ENCODE measurements at places on chromosomes 4 and X. TPM values are rescaled to one million over a fixed set of nuclear protein-coding genes. Genes with fewer than 3 reads are reported as not detected.
A peak's percentile ranks its signal among the peaks of the same experiment; 100 is the strongest.

GRCh38 chr4:48332661-48333060 lies 8.7 kb upstream of the SLAIN2 start:
- DNase-seq, result no peak

DNA sequence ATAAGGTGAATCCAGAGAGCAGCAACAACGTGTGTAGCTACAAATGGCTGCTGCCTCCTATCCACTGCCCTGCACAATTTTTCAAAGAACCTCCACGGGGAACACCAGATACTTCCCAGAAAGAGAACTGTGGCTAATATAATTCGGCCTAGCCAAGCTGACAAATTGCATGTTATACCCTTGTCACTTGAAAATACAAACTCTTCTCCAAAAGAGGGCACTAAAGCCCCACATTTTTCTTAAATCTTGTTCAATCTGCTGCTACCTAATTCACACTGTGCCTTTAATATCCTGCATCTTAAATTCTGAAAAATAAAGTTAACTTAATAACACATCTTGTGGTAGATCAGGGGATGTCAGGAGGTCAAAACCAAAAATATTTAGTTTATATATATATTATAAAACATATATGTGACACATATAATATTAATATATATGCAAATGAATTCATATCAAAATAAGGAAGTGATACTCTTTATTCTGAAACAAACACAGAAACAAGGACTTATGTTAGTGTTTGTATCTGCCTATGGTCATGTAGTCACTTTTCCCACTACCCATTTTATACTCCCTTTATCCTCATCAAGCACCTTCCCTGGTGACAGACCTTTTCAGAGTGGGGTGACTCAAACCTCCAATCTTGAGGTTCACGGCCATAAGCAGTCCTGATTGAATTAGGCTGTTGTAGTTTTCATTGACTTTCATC lies 24.1 kb downstream of the CT45A1 start:
- DNase-seq, result no peak

The FAM184B gene
- 7.7 TPM for polyA plus RNA-seq

DNA sequence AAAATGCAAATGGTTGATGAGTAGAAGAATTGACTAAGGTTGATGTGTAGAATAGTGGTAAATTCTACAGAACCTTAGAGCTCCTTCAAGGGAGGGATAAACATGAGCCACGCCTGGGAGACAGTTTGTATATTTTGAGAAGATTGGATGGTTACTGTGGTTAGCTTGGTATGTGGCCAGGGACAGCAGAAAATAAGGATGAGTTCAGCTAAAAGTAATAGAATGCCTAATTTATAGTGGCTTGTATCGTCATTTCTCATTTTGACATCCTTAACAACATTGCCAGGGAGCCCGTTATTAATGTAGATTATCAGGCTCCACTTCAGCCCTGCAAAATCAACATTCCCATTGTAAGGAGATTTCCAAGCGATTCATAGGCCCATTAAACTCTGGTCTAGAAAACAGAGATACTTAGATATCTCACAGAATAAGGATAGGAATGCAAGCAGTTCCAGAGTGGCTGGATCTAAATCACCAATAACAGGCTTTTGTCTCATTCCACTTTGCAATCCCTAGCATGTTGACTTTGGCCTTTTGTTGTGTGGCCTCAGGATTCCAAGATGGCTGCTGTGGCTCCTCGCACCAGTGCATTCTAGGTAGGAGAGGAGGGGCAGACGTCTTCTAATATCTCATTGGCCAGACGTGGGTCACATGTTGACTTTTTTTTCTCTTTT lies 6.4 kb upstream of the PTTG2 start:
- no peak for DNase-seq

- no peak for DNase-seq
These were observed 10.2 kb upstream of the PRKG2 start for GRCh38 chr4:81225252-81225651.

- no peak for DNase-seq
These were observed 108.3 kb upstream of the TAPT1 start for GRCh38 chr4:16334601-16335000.

DNA sequence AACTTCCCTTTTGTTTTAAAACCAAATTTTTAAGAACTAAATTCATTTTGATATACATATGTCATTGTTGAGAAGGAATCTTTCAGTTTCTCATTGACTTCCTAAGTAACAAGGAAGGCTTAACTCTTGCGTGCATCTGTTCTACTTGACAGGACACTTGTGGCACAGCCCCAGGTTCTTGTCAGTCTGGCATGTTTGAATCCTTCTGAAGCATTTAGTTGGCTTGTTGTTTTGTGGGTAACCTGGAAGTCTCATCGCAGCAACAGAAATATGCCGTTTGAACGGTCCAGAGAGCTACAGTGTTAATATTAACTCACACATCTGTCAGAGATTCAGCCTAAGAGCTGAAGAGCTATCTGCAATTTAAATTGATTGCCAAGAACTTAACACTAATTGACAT lies 76.0 kb downstream of the GLRA3 start:
- DNase-seq, result no peak

The TCEAL3 gene
- polyA plus RNA-seq, result 9.4 TPM

DNA sequence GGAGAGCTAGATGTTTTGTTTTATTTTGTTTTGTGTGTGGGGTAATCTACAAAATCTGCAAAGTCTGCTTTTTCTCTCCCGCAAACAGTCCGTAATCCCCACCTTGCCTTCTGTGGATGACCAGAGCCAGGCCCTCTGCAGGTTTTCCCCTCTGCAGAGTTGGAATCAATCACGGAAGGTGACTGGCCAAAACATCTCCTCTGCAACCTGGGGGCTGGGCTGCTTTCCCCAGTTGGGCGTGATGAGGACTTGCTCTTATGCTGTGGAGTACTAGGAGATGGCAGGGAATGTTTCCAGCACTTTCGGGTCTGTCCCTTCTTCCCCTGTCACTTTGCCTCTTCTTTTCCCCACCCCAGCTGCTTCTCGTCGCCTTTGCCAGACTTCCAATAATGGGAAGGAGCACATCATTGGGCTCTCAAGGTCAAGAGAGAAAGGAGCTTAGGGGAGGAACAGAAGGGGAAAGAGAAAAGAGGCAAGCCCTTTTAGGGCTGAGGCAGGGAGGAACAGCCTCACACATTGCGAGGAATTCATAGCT lies 1.1 kb downstream of the TMEM35A start:
- no peak for DNase-seq

DNA sequence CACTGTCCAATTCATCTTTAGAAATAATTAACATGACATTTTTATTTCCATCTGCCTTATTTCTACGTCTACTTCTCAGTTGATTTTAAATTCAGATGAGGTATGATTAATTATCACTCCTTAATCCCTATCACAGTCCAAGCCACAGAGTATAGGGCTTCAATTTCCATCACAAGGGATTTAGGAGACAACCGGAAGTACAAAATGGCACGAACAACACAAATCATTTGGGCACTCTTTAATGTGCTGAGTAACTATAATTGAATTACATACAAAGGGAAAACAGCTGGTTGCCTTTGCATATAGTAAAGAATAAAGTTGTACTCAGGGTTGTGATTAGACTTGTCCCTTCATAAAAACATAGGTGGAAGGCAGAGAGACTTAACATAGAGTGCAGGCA lies 290.4 kb upstream of the MAGEB16 start:
- no peak for DNase-seq

DNA sequence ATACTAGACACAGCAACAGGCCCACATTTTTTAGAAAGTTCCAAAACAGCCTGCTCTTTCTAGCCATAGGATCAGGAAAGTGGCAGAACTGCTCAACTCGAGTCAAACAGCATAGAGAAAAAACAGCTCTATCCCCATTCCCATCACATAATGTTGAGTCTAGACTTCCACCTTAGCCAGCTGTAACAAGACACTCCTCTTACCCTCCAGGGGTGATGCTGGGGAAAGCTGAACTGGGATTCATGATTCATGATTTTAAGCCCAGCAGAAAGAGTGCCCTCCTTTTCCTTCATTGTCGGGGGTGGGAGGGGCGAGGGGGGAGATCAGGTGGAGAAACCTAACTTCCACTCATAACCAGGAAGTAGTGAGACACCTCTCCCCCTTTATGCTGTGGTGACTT lies 86.1 kb downstream of the CENPC start:
- no peak for DNase-seq

DNA sequence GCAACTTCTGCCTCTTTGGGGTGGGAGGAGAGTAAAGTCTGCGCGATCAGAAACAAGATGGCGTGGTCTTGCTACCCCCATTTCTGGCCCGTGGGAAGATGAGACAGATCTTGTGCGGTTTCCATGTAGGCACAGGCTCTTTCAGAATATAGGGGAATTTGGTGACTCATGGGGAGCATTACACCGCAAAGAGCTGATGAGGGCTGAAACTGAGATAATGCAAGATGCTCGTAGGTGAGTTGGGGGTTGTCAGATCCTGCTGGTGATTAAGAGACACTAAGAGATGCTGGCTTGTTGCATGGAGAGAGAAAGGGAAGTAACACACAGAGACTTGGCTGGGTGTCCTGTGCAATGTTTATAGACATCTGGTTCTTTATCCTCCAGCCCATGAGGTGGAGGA lies 1.5 kb downstream of the EVC start:
- DNase-seq, result no peak

- no peak for DNase-seq
These were observed 25.6 kb upstream of the TCEANC start for GRCh38 chrX:13627306-13627705.

GRCh38 chr4:86481440-86481839 lies 112.7 kb upstream of the PTPN13 start:
- DNase-seq, result no peak

The TLR6 gene
- polyA plus RNA-seq, result 1.0 TPM

GRCh38 chr4:86264241-86264640 lies 95.6 kb downstream of the MAPK10 start:
- DNase-seq, result no peak

DNA sequence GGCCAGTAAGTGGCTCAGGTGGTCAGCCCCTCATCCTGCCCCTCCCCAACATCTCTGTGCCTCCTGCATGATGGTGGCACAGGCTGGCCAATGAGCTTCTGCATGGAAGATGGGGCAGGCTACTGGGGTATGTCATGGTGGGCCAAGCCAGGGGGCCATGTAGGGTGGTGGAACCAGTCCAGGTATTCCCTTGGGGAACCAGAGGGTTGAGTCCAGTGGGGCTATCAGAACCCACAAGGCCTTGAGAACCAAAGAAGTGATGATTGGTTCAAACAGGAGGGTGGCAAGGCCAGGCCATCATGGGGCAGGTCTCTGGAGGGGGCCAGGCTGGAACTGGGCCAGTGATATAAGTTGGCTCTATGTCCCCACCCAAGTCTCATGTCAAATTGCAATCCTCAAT lies 18.8 kb upstream of the PPP2R2C start:
- DNase-seq, result no peak

GRCh38 chr4:150950657-150951288 lies 64.3 kb downstream of the LRBA start:
- no peak for DNase-seq

DNA sequence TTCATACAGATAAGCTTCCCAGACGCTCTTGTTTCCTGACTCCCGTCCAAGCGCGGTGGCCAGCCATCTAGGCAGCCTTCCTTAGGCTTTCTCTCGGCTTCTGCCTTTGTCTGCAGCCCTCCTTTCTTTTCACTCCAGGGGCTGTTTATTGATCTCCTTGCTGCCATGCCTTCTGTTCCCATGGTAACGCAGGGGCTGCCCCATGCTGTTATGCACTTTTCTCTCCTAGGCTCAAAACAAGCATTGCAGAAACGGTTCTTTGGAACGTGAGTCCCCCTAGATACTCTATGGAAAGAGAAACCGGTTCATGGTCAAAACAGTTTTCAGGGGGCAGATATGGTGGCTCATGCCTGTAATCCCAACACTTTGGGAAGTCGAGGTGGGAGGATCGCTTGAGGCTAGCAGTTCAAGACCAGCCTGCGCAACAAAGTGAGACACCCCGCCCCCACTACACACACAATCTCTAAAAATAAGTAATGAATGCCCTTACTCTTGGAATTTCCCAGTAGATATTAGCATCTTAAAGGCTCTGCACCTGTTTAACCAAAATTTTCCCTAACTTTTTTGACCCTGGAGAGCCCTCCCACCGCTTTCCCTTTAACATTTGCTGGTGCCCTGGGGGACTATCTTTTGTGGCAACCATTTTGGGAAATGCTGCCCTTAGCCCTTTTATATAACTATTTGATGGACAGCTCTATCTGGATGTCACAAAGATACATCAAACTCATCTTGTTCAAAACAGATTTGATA lies 53.9 kb upstream of the ZNF157 start:
- DNase-seq, result no peak

DNA sequence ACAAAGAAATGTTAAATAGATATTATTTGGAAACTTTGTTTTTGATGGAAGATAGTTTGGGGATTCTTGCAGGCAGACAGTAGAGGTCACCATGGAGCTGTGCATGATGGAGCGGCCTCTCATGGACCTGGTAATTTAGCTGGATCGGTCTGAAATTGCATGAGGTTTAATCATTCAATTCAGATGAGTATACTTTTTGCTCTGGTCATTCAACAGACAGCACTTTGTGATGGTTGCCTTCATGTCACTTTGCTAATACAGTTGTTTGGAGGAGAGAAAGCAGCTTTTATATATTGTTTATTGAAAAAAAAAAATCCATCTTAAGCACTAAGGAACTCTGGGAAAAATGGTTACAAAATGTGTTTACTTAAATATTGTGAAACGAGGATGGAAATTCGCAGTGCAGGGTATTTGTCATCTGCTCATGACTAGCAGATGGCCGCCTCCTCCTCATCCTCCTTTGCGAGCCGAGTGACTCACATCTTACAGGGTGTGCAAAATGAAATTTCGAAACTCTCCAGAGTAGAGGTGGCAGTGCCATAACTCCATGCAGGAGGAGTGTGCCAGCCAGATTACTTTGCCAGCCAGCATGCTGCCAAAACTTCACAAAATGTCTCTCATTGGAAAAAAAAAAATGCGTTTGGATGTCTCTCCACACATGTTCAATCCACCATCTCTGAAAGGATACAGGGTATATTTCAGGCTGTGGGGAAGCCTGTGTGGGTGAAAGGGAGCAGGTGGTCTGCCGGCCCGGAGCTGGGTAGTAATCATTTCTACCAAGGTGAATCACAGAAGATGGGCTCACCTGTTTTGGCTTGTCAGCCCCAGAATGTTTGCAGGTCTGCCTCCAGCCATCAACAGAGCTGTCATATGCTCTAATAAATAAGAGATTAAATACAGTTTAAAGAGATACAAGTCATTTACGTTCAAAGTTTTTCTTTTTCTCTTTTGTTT lies 314.9 kb upstream of the DIPK2B start:
- DNase-seq, result peak; percentile 28

DNA sequence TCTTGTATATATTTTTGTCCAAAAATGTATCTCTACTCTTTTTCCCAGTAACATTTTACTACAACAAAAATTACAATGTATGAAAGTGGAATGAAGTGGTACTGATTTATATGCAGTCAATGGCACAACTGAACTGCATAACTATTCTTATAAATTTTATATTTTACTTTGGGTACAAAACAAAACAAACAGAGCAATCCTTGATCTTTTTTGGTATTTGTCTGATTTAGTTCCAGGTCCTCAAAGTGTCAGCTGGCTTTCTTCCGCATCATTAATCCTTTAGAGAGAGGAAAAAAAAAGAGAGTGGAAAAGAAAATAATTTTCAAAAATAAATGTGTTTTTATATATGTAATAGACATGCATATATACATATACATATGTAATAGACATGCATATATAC lies 252.4 kb upstream of the SLIT2 start:
- no peak for DNase-seq

The PCYT1B gene
- polyA plus RNA-seq, result 2.0 TPM
